ENCODE measurements at places on chromosomes 2 and 18. TPM values are rescaled to one million over a fixed set of nuclear protein-coding genes. Genes with fewer than 3 reads are reported as not detected.

Gene SATB2
- not detected for polyA plus RNA-seq

Gene MRO
- not detected for polyA plus RNA-seq

Gene CMPK2
- 6.5 TPM for polyA plus RNA-seq

Gene CCBE1
- not detected for polyA plus RNA-seq

Gene BUB1
- 2.4 TPM for polyA plus RNA-seq

Gene ANKRD30BL
- not detected for polyA plus RNA-seq

Gene HJURP
- polyA plus RNA-seq = 1.3 TPM

Gene HES6
- polyA plus RNA-seq = 236 TPM

Gene FEV
- not detected for polyA plus RNA-seq

Gene NEU2
- polyA plus RNA-seq = not detected

Gene PNPT1
- polyA plus RNA-seq = 23.4 TPM

Gene PMAIP1
- polyA plus RNA-seq = 2.4 TPM

Gene USP14
- polyA plus RNA-seq = 42.4 TPM

Gene CTAGE1
- not detected for polyA plus RNA-seq

Gene DLX1
- 83.1 TPM for polyA plus RNA-seq

Gene RNU2-63P
- polyA plus RNA-seq = not detected

Gene PLEKHA3
- 16.8 TPM for polyA plus RNA-seq
